Activated B cell treated with CpG ODN at 0.5 μM for 24 hours (primary cell): ENCODE measurements at places on chromosomes 7 and 10.

DNA sequence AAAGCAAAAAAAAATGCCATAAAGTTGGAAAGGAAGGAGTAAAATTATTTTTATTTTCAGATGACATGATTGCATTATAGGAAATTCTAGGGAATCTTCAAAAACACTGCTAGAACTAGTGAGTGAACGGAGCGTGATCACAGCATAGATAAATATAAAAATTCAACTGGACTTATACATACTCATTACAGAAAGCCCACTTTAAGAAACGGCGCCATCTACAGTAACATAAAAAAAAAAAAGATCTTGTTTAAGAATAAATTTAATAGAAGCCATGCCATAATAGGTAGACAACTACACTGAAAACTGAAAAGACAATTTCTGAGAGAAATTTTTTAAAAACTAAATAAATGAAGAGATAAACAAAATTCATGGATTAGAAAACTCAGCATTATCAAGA lies 623.1 kb upstream of the MGMT start:
- no peak overlapping the region for H3K27ac ChIP-seq
- no peaks in the 10 kb centered on the region for H3K4me1 ChIP-seq
- H3K4me3 ChIP-seq = no peak overlapping the region
- no peaks in the 10 kb centered on the region for H3K36me3 ChIP-seq

DNA sequence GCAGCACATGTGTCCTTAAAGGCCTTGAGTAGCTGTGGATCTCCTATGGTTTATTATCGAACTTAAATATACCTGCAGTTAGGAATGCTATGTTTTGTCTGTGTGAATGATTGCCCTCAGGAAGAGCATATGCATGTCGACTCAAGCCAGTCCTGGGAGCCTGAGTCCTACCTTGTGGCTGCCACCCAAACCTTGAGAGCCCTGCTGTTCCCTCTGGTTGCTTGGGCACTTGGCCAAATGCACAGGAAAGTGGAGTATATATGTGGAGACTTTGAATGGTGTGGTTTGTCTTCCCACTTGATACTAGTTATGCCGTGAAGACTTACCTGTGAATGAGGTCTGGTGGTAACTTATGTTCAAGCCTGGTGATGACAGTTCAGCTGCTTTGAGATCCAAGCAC lies 409.8 kb downstream of the LRMDA start:
- H3K36me3 ChIP-seq = no peaks in the 10 kb centered on the region
- no peaks in the 10 kb centered on the region for H3K27me3 ChIP-seq
- DNase-seq = no peak
- H3K4me3 ChIP-seq = no peak overlapping the region
- no peak overlapping the region for H3K27ac ChIP-seq

DNA sequence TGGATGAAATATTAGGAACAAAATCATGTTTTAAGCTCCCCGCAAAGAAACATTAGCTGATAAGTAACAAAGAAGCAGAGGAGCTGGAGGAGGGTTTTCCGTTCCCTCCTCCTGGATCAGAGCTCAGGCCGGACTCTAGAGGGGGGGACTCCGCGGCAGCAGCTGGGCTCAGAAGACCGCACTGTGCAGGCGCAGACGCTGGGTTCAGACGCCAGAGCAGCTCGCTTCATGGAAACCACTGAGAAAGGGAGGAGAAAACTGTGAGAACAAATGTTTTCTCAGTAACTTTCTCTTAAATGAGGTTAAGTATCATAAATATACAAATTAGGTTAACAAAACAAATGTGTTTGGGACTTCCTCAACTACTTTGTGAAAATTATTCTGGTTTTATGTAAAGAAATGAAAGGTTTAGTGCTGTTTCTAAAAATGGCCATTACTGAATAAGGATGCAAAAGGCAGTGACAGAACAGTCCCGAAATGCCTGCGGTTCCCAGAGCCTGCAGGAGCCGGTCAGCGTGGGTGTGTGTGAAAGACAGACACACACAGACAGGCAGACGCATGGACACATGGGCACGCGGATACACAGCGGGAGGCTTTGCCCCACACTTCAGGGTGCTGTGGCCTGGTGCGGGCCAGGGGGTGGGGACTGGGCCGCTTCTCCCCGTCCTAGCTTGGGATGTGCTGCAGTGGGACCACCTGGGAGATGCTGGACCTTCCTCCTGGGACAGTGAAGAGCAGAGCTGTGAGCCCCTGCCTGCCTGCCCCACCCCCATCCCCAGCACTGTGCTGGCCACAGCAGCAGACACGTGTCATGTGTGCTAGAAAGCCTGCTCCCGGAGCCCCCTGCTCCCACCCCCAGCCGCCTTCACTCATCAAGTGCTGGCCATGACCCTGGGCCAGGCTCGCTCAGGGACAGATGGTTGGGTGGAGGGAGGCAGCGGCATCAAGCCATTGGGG lies 20.3 kb upstream of the ADGRA1 start:
- peaks cover 4% of the 10 kb centered on the region for H3K27me3 ChIP-seq
- H3K36me3 ChIP-seq = no peaks in the 10 kb centered on the region
- no peaks in the 10 kb centered on the region for H3K4me1 ChIP-seq
- no peak for DNase-seq

- H3K27ac ChIP-seq = no peak overlapping the region
- no peaks in the 10 kb centered on the region for H3K36me3 ChIP-seq
- H3K4me1 ChIP-seq = no peaks in the 10 kb centered on the region
- H3K27me3 ChIP-seq = no peaks in the 10 kb centered on the region
Observed at GRCh38 chr10:9670911-9671310, 1346.8 kb upstream of the CELF2 start.

DNA sequence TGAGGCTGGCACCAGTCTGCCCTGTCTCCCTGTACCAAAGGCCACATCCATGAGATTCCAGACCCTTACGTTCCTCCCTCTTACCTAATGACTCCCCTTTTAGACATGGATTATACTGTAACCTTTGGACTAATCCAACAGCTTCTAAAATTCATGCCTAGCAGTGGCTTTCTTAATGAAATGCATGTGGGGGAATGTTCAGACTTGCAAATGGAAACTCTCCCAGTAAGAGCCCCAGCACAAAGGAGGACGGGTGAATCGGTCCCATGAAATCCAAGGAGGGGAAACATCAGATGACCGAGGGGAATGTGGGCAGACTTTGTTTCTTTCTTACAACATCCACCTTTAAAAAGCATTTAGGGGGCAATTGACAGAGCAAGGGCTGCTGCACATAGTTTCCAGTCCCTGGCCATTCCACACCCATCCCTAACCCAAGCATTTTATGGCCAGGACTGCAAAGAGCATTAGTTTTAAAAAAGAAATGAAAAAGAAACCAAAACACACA lies 71.5 kb downstream of the COL13A1 start:
- no peaks in the 10 kb centered on the region for H3K4me1 ChIP-seq
- peaks cover 3% of the 10 kb centered on the region for H3K27me3 ChIP-seq
- no peak overlapping the region for H3K27ac ChIP-seq
- no peaks in the 10 kb centered on the region for H3K36me3 ChIP-seq
- DNase-seq = no peak

DNA sequence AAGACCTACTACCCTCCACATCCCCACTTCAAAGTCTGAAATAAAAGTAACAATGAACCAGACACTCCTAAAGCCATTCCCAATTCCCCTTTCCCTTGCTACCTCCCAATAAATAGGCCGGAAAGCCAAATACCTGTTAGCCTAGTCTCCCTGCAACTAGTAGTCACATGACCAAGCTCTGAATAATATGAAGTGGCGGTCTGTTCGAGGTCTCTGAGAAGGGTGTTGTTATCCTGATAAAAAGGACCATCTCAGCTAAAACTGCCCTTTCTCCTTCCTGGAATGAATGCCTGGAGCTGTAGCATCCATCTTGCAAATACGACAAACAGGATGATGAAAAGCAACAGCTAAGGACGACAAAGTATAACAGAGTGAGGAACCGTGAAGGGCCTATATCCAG lies 6.0 kb downstream of the KIF5B start:
- H3K27ac ChIP-seq = no peak overlapping the region
- no peak overlapping the region for H3K4me3 ChIP-seq
- peaks cover 75% of the 10 kb centered on the region for H3K4me1 ChIP-seq
- no peaks in the 10 kb centered on the region for H3K27me3 ChIP-seq
- DNase-seq = no peak
